ENCODE measurements at places on chromosomes 6 and 20.

GRCh38 chr20:47330933-47331708 is 25.4 kb downstream of the ZMYND8 start:
- DNase-seq = peak; percentile 89

DNA sequence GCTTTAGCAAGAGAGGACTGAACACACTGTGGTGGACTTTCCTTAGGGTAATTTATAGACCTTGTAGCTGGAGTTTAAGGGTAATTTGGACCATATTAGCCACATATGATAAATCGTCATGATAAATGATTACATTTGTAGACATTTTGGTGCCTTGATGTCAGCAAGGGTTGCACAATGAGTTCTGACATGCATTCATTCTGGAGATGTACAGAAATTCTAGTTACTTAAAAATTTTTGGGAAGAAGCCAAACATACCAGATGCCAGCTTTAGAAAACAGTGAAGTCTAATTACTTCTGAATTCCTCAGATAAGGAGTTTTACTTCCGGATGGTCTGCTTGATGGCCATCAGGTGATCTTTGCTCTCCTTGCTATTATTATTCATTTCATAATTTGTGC is 653.1 kb downstream of the TBC1D32 start:
- no peak for DNase-seq

DNA sequence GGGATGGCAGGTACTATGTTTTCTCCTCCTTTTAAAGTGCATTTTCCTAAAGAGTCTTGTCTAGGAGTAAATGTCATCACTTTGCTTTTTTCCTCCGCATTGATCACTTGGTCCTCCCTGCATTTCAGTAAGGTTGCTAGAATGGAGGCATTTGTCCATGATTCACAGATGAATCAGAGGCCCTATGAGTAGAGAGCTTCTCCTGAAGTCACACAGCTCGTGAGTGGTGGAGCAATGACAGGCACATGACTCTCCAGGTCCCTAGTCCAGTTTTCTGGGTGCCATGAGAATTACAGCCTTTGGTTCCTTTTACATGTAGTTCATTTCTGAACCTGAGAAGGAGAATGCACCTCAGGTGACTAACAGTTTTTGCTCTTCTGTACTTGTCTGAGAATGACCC is 50.5 kb downstream of the HLA-A start:
- DNase-seq = no peak

- no peak for DNase-seq
These were observed 230.7 kb upstream of the QKI start for GRCh38 chr6:163183806-163184205.

GRCh38 chr6:121157906-121158305 is 176.4 kb downstream of the TBC1D32 start:
- DNase-seq = no peak

DNA sequence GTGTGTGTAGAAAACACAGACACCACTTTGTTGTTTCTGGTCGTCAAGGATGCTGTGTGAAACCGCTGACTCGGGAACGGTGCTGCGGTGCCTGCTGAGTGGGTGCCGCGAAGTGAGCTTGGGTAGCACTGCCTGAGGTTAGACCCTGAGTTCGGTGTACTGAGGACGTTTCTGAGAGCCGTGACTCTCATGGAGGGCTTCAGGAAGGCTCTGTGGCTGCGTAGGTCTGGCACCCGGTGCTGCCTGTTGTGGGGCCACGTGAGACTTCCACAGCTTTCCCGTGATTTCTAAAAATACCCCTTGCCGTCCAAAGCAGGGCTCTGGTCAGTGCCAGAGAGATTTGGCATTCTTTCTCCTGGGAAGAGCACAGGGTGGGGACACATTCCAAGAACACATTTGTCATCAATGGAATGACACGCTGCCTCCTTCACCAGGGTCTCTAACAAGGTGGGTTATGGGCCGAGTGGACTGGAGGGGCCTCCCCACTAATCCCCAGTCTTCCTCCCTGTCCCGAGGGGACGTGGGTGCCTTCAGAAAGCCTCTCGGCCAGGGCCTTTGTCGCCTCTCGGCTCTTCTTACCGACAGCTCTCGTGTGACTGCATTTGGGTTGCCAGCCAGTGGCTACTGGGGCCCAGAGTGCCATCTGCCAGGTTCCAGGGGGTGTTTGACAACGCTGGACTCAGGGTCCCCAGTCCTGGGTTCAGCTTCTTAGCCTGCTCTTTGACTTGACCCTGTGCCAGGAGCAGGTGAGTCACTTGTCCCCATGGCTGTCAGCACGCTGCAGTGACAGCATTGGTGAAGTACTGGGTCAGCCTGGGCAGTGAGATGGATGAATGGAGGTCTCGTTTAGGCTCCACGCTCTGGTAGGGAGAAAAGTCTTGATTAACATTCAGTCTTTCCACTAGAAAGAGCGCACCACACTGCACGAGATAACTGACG is 62.2 kb downstream of the SYNJ2 start:
- DNase-seq = no peak

DNA sequence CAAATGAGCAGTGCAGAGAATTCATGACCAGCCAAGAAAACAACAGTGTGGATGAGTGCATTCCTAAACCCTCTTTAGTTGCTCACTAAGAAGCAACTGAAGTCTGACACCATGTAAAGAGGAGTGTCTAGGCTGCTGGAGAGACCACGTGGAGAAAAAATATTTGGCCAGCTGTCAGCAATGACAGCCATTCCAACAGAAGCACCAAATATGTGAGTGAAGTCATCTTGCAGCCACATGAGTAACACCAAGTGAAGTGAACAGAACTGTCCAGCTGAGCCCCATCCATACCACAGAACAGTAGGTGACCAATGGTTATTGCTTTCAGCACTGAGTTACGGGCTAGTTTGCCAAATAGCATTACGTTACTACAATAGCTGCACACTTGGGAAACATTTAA is 89.4 kb downstream of the TBXT start:
- no peak for DNase-seq

- DNase-seq = peak; percentile 65
These were observed 8.9 kb downstream of the CD164 start for GRCh38 chr6:109373331-109373730.

DNA sequence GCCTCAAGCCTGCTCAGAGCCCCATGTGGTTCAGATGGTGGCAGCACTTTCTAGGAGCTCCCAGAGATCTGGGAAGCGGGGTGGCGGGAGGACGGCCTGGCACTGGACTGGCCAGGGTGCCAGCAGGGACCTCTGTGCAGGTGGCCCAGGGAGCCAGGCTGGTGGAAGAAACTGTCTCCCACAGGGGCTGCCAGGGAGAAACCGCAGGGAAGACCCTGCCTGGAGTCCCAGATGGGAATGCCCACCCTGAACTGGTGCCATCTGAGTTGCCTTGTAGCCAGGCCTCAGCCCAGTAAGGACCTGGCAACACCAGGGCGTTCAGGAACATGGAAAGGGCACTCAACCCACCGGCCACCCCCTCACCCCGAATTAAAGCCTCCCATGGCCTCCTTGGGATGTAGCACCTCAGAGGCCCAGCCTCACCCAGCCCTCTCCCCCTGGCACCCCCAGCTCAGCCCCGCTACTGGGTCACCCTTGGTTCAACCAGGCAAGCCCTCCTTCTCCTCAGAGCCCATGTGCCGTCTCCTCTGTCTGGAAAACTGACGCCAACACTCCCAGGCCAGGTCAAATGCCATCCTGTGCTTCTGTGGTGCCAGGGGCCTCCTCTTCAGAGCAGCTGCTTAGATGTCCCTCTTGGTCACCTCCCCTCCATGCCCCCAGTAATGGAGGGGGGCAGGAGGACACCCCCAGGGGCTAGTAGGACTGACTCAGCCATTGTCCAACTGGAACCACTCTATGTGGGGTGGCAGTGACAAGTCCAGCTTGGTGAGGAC is 5.9 kb upstream of the C20orf144 start:
- no peak for DNase-seq

GRCh38 chr6:124066946-124067552 is 263.4 kb downstream of the NKAIN2 start:
- DNase-seq = no peak

- DNase-seq = peak; percentile 43
These were observed 926 bp downstream of the MYLIP start for GRCh38 chr6:16129623-16130401.

All from hematopoietic multipotent progenitor cell treated with erythropoietin and hydrocortisone succinate and interleukin-3 and kit ligand, for 6 days (in vitro differentiated cells).